ENCODE measurements at places on chromosomes 12 and 14. TPM values are rescaled to one million over a fixed set of nuclear protein-coding genes. Genes with fewer than 3 reads are reported as not detected.

The SPX gene
- 2.6 TPM for total RNA-seq

The ENDOU gene
- total RNA-seq: not detected

DNA sequence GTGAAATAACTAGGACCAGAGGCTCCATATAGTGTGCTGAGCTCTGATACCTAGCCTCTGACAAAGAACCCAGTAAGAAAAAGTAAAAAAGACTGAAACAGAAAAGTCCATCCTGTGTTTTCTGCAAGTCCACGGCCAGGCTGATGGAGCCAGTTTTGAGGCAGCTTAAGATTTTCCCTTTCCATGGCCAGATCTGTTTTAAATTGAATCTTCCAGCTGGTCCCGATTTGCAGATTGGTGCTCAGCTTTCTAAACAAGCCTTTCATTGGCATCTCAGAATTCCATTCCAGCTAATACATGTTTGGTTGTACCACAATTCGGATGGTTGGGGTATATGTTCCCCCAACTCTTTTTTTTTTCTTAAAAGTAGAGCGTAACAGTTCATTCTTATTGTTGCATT, 152.0 kb downstream of the DACT1 start:
- no peak for DNase-seq

The SERPINA3 gene
- total RNA-seq: 196 TPM

DNA sequence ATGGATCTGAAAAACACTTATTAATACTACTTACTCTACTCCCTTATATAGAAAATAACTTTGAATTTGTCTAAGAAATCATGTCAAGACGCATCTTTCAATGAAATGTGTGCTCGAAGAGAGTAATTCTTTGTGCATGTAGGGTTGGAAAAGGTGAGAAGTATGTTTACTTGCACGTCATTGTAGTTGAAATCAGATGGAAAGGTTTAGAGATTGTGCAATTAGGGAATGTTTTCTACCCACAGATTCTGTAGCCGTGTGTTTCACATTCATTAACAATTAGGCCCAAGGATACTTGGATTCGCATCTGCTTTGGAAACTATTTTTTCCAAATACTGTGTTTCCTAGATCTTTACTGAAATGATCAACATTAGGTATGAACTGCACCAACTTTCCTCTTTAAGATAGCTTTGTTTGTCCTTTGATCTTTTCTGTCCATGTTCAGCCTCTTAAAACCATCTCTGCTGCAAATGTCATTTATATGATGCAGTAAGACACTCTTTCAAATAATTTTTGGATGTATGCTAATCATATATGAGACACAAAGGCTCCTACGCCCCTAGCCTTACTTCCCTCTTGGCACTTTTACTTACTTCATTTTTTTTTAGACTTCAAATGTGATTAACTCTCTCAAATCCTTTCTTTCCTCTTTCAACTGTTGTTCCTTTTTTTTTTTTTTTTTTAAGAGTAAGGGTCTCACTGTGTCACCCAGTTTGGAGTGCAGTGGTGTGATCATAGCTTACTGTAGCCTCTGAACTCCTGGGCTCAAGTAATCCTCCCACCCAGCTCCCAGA, 58.0 kb upstream of the PSMA6 start:
- DNase-seq: no peak

DNA sequence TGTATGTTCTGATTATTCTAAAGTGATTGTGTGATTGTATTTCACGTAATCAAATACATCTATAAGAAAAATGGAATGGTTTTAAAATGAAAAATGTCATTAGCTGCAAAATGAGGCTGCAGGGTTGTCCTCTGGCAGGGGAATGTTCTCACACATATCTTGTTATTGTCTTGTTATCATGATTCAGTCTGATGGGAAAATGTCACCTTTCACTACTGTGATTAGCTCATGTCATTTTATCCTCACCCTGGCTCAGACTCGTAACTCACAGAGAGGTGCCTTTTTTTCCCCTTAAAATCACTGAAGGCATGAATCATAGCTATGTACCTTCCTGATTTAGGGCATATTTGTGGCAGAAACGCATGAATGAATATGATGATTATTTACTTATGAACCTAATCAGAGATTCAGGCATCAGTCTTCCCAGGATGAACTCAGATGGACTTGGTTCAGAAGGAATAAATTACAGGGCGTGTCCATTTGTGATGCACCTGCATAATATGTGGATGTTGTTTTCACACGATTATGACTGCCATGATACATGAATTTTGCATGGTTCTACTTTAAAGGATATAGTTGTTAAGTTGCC, 1339.2 kb downstream of the AACS start:
- no peak for DNase-seq

GRCh38 chr14:33393231-33393894, 454.7 kb downstream of the NPAS3 start:
- DNase-seq: no peak

The SERPINA6 gene
- total RNA-seq: not detected

DNA sequence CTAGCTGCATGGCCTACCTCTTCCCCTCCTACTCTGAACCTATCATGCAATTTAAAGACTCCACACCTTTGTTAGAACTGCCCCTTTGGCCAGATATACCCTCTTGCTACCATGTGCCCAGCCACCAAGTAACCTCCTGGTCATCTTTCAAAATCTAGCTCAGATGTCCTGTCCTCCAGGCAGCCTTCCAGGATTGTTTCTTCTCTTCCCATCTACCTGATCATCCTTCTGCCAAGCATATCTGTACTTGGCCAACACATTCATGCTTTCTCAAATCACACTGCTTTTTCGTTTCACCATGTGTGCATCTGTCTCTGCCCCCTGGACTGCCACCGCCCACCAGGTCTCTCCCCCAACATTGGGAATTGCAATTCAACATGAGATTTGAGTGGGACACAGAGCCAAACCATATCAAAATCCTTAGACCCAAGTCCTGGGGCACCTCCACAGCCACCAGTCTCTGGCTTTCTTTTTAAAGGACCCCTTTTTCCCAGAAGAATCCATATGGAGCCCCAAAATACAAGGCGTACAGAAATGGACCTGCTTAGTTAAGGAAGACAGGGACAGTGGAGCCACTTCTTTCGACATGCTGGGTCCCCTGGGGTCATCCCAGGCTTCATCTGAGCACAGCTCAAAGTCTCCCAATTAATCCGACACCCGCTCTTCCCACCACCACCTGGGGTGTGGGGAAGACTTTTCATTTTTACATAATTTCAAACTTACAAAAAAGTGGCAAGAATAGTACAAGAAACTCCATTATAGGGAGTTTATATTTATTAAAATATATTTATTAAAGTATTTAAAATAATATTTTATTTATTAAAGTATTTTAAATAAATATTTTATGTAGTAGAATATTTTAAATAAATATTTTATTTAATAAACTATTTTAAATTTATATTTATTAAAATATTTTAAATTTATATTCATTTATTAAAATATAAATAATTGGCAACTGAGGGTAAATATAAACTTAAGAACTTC, 7.9 kb upstream of the CMKLR1 start:
- DNase-seq: no peak

DNA sequence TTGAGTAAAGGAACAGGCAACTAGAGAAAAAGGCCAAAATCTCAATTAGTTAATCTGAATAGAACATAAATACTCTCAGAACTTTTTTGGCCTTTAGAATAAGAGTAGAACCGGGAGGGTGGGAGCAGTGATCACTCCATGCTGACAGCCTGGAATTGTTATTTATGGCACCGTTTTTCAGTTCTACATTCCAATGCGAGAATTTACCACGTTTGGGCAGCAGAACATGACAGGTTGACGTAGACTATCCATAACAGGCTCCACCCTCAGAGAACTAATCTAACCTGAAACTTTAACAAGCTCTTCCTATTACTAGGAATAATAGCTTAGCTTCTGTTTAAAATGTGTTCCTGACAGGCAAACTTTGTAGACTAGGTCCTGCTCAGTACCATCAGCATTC, 379.1 kb downstream of the SEC23A start:
- DNase-seq: no peak

- no peak for DNase-seq
Measured at GRCh38 chr14:106069804-106070625, 543.6 kb downstream of the TMEM121 start.

The VDR gene
- 1.4 TPM for total RNA-seq

The LTBR gene
- total RNA-seq: 127 TPM

The VRTN gene
- total RNA-seq: not detected

DNA sequence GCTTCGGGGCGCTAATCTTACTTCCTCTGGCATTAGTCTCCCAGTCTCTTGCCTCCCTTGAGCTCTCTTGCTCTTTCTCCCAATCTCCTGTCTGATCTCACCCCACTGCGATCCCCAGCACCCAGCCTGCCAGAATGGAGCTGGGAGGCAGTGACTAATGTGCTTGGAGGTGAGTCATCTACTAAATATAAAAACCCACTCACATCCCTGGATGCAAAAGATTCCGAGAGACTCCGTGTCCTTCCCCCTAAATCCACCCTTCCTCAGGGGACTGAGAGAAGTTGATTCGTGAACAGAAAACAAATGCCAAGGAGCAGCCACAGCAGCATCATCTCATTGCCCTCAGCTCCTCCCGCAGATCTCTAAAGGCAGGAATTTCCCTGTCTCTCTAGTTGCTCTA, 45.7 kb upstream of the KCNA5 start:
- DNase-seq: no peak

- no peak for DNase-seq
Measured at GRCh38 chr14:56147986-56148901, 30.0 kb downstream of the PELI2 start.

GRCh38 chr14:102805371-102805891, 28.2 kb downstream of the TRAF3 start:
- no peak for DNase-seq
